ENCODE measurements at places on chromosomes 6 and 20.
A peak's percentile ranks its signal among the peaks of the same experiment; 100 is the strongest.

DNA sequence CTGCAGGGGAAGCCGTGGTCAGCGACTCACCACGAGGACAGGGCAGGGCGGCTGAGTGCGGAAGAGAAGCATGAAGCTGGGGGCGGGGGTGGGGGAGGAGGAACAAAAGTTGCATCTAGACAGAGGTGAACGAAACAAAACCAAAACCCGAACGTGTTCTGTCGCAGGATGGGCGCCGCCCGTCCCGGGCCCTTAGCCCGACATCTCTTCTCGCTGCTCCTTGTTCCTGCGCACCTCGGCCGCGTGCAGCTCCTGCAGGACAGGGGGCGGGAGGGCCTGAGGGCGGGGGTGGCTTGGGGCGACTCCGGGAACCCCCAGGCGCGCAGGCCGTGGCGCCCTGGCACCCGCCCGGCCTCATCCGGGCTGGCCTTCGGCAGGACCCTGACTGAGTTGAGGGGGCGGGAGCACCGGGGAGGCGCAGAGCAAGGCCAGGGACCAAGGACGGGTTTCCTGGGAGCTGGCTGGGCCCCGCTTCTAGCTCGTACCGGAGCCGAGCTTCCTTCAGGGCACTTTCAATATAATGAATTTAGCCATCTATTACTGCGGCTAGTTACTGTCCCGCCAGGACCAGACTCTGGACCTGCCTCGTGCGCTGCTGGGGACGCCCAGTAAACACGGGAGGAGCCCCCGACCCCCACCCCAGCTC, 12.0 kb downstream of the STMN3 start:
- peaks cover 8% of the 10 kb centered on the region for H3K27me3 ChIP-seq
- peak overlapping the region; percentile 83 for H3K27ac ChIP-seq
- peak overlapping the region; percentile 72 for H3K4me3 ChIP-seq
- DNase-seq, result peak; percentile 50

DNA sequence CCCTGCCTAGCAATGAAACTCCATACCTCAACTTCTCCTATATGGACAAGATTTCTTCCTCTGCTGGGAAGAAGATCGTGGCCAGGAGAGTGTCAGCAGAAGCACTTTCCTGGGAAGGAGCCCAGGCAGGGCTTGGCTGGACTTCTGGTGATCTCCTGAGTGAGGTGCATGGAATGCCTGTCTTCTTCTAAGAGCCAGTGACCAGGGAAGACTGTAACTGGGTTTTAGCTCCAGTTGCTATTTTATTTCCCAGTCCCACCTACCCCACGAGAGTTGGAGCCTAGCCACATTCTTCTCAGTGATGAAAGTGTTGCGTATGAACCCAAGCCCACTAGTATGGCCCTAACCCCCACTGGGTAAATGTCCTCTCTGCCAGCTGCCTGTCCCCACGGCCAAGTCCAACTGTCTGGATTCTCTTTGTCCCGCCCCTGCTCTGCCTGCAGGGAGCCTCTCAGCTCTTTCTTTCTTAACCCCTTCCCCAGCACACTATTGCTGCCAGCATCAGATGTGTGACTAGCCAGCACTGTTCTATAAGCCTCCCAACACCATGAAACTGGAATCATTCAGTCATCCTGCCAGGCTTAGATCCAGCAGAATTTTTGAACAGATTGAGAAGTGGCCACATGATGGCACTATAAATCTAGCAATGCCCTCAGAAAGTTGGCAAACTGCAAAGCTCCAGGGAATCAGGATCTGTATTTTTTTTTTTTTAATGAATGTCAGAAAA, 69.8 kb upstream of the FAM184A start:
- peaks cover 12% of the 10 kb centered on the region for H3K36me3 ChIP-seq
- H3K27ac ChIP-seq, result peak overlapping the region; percentile 26
- peaks cover 45% of the 10 kb centered on the region for H3K4me1 ChIP-seq
- H3K27me3 ChIP-seq, result peaks cover 2% of the 10 kb centered on the region

DNA sequence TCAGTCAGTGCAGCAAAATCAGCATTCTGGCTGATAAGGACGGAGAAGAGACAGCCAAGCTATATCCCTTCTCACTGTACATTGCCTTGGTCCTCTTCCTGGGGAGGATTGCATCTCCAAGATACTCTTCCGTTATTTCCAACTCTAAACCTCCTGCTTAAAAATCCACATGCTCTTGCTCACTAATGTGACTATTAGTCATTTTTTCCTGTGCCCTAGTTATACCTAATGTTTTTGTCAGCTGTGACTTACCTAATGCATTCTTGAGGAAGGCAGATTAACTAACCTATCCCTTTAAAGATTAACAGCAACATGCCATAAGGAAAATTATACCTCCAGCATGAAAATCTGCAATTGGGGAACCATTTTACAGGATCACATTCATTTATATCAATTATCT, 317.6 kb downstream of the BTBD9 start:
- no peaks in the 10 kb centered on the region for H3K27me3 ChIP-seq
- no peaks in the 10 kb centered on the region for H3K36me3 ChIP-seq
- no peak overlapping the region for H3K4me3 ChIP-seq
- H3K4me1 ChIP-seq, result no peaks in the 10 kb centered on the region
- no peak for DNase-seq
- no peak overlapping the region for H3K27ac ChIP-seq

DNA sequence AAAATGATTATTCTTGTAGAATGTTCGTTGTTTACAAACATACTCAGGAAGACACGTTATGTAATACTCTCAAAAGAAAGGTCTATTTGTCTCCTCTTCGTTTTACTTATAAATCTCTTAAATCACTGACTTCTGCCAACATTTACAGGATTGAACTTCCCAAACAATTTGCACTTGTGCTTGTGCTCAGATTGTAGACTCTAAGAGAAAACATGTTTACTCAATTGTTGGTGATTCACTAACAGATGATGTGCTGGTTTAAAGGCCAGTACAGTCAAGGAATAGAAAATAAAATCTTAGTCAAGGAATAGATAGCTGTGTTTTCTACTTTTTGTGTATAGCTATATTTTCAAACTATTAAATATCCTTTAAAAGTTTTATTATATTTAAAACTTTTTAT, 172.8 kb downstream of the GJA1 start:
- H3K4me3 ChIP-seq, result no peak overlapping the region
- no peak overlapping the region for H3K27ac ChIP-seq
- no peaks in the 10 kb centered on the region for H3K27me3 ChIP-seq
- DNase-seq, result no peak
- H3K36me3 ChIP-seq, result no peaks in the 10 kb centered on the region

- no peak overlapping the region for H3K4me3 ChIP-seq
- no peak overlapping the region for H3K27ac ChIP-seq
- peaks cover 7% of the 10 kb centered on the region for H3K4me1 ChIP-seq
Observed at GRCh38 chr6:70586114-70586513, 19.4 kb downstream of the SDHAF4 start.

- no peaks in the 10 kb centered on the region for H3K36me3 ChIP-seq
- H3K4me1 ChIP-seq, result no peaks in the 10 kb centered on the region
- H3K4me3 ChIP-seq, result no peak overlapping the region
Observed at GRCh38 chr6:27966044-27966443, 9.0 kb downstream of the OR2B6 start.
